AG04450 (cell line): ENCODE measurements at places on chromosomes 4 and X.

- DNase-seq = peak; percentile 7
Observed at GRCh38 chrX:23373129-23373804, 38.6 kb downstream of the PTCHD1 start.

DNA sequence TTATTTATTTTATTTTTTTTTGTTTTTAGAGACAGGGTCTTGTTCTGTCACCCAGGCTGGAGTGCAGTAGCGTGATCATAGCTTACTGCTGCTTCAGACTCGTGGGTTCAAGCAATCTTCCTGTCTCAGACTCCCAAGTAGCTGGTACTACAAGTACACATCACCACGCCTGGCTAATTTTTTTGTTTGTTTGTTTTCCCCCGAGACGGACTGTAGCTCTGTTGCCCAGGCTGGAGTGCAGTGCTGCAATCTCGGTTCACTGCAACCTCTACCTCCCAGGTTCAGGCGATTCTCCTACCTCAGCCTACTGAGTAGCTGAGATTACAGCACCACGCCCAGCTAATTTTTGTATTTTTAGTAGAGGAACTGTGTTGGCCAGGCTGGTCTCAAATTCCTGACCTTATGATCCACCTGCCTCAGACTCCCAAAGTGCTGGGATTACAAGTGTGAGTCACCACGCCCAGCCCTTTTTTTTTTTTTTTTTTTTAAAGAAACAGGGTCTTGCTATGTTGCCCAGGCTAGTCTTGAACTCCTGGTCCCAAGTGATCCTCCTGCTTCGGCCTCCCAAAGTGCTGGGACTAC, 32.2 kb downstream of the COPS4 start:
- no peak for DNase-seq

GRCh38 chr4:123588631-123589241, 192.1 kb downstream of the SPRY1 start:
- no peak for DNase-seq

GRCh38 chr4:699816-700580, 5.6 kb upstream of the PCGF3 start:
- DNase-seq = no peak

DNA sequence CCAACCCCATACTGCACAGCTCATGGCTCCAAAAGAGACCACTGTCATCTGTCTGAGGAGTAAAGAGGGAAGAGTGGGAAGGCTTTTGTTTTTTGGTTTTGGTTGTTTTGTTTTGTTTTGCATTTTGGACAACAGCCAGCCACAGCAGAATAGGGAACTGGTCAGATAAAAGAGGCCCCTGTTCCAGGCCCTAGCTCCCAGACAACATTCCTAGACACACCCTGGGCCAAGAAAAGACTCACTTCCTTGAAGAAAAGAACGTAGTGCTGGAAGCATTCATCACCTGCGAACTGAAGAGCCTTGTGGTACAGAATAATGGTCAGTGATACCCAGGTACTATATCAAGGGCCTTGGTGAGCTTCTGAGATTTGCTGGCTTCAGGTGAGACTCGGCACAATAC, 619.4 kb upstream of the SPANXN1 start:
- no peak for DNase-seq

DNA sequence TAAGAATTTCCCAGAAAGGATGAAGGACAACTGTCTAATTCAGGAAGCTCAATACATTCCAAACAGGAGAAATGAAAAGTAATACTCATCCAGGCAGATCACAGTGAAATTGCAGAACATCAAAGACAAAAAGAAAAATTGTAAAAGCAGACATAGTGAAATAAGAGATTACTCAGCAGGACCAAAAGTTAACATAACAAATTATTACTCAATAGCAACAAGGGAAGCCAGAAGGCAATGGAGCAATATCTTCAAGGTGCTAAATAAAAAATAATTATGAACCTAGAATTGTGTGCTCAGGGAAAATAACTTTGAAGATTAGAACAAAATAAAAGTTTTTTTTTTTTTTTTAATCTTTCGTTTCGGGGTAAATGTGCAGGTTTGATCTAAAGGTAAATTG, 30.5 kb upstream of the ENPP6 start:
- DNase-seq = no peak

- no peak for DNase-seq
Observed at GRCh38 chrX:40096395-40097091, 1.2 kb downstream of the BCOR start.

DNA sequence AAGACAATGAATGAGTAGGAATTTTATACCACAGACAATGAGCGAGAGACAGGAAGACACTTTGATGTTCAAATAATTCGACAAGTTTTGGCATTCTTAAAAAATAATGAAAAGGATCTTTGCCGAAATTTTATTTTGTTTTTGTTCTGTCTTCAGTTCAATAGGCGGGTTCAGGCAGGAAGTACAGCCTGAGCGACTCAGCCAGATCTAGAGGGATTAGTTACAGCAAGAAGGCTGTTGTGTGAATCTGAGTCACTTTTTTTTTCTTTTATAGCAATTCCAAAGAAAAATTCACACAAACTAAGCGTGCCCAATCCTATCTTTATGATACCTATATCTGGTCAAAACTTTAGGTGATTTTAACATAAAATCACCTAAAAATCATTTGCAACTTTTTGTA, 505.4 kb upstream of the FAM241A start:
- DNase-seq = no peak

GRCh38 chrX:32530802-32531403, 680.4 kb downstream of the DMD start:
- peak; percentile 1 for DNase-seq

GRCh38 chrX:135651647-135652295, 61.7 kb upstream of the CT45A1 start:
- no peak for DNase-seq

DNA sequence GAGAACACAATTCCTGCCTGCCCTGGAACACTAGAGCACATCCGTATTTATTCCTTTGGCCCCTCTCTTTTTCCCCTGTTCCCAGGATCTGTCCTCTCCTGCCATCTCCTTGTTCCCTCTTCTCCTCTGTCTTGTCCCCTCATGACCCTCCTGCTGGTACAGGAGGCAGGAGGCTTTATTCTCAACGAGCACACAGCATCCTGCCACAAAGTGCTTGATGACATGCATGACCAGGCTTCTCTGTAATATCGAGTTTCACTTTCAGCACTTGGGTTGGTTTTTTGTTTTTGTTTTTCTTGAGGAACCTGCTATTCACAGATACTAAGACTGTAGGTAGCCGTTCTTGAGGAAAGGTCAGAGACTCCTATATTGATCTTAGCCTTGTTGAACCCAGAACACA, 35.3 kb downstream of the NALF2 start:
- DNase-seq = no peak

DNA sequence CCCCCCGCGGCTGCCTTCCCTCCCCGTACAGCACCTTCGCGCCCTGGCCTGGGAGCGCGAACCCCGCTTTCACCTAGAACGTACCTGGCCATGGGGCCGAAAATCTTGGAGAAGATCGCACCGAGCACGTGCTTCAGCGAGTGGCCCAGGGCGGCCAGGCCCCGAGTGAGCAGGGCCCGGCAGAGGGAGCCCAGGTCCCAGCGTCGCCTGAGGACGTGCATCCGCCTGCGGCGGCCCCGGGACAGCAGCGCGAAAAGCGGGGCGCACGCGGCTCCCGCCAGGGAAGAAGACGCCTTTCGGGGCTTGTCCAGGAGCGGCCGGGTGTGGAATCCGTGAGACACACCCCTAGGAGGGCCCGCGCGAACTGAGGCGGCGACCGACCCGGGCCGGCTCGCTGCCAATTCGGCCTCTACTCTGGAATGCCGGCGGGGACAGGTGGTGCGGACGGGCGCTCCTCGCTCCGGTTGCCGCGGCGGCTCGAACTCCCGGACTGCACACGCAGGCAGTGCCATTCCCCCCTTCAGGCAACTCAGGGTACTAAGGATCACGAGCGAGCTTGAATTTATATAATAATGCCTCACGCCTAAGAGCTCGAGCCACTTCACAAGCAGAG, at the start of gene HS6ST2:
Gene HS6ST2, minus strand, starts transcription at position 539 of the 613 bp plus-strand sequence.
- DNase-seq = no peak
